Small intestine (tissue), 16 donors: ENCODE measurements at places on chromosomes 3 and 15. TPM values are rescaled to one million over a fixed set of nuclear protein-coding genes. Genes with fewer than 3 reads are reported as not detected.

GRCh38 chr15:34353627-34354026 lies 10.5 kb downstream of the NUTM1 start:
- no peak for DNase-seq

GRCh38 chr3:18883571-18883970 lies 264.7 kb upstream of the KCNH8 start:
- DNase-seq = no peak

GRCh38 chr15:20352241-20353200 lies 189.1 kb downstream of the GOLGA6L6 start:
- no peak for DNase-seq

The P3H2 gene
- polyA plus RNA-seq = 2.0 TPM
